ENCODE measurements at places on chromosomes 2 and 18. TPM values are rescaled to one million over a fixed set of nuclear protein-coding genes. Genes with fewer than 3 reads are reported as not detected.

MC2R gene
- polyA plus RNA-seq = not detected

RFTN2 gene
- not detected for polyA plus RNA-seq

DNAJC10 gene
- polyA plus RNA-seq = 158 TPM

TXNL1 gene
- 56.2 TPM for polyA plus RNA-seq

FEV gene
- not detected for polyA plus RNA-seq

PIGN gene
- polyA plus RNA-seq = 14.7 TPM

UGT1A8 gene
- polyA plus RNA-seq = not detected

SPC25 gene
- polyA plus RNA-seq = not detected

CCDC85A gene
- polyA plus RNA-seq = 0.15 TPM

TTN gene
- 9.4 TPM for polyA plus RNA-seq

ALLC gene
- polyA plus RNA-seq = not detected

LIMS4 gene
- polyA plus RNA-seq = 1.4 TPM

ACOXL gene
- not detected for polyA plus RNA-seq

PFN4 gene
- not detected for polyA plus RNA-seq

IL1RL1 gene
- polyA plus RNA-seq = not detected

ZNF521 gene
- not detected for polyA plus RNA-seq

TUBB8B gene
- 0.38 TPM for polyA plus RNA-seq

HMSD gene
- polyA plus RNA-seq = not detected

CNDP1 gene
- polyA plus RNA-seq = not detected

STRADB gene
- polyA plus RNA-seq = 40.0 TPM

TM4SF20 gene
- not detected for polyA plus RNA-seq

ABCB11 gene
- not detected for polyA plus RNA-seq

TNS1 gene
- polyA plus RNA-seq = not detected

LONRF2 gene
- not detected for polyA plus RNA-seq

DSG1 gene
- not detected for polyA plus RNA-seq

ST8SIA5 gene
- not detected for polyA plus RNA-seq

AMER3 gene
- not detected for polyA plus RNA-seq

CCDC74B gene
- not detected for polyA plus RNA-seq

ACMSD gene
- not detected for polyA plus RNA-seq

CRYGD gene
- polyA plus RNA-seq = not detected

ANKRD62 gene
- polyA plus RNA-seq = not detected

CHRND gene
- not detected for polyA plus RNA-seq

DPY30 gene
- polyA plus RNA-seq = 157 TPM

XDH gene
- not detected for polyA plus RNA-seq

VSNL1 gene
- polyA plus RNA-seq = not detected

SCYGR4 gene
- polyA plus RNA-seq = not detected

CHN1 gene
- polyA plus RNA-seq = not detected

CASP8 gene
- polyA plus RNA-seq = 56.1 TPM

RDH14 gene
- 36.6 TPM for polyA plus RNA-seq

CFAP210 gene
- polyA plus RNA-seq = not detected
